GM12891 (cell line): ENCODE measurements at places on chromosomes 6 and 20.

DNA sequence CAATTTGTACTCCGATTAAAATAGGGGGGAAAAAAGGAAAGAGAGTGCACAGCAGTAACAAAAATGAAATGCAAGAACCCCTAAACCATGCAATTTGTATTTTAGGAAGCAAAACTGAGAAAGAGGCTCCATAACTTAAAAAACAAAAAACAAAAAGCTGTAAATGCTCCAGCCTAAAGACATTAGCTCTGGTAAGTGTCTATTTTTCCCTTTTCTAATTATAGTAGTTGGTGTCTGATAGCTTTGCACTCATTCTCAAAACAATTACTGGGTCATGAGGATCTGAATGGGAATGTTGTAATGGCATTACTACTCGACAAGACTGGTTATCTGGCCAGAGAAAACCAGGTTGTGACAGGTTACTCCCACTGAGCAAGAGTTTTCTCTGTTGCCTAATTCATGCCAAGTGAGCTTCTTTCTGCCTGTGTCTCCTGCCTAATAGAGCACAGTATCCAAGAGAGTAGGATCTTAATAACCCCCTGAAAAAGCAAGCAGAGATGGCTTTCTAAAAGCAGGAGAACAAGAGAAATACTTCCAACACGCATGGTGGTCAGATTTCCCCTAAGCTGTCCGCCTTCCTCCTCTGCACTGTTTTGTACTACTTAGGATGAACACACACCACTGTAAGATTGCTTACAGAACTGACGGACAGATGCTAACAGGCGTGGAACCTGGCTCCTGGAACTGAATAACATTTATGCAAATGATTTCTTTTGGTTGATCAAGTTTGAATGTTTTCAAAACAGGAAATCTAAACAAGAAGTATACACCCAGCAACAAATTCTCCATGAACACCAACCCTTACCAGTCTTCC lies 86.4 kb downstream of the FKBP5 start:
- DNase-seq = no peak

GRCh38 chr6:83411731-83412130 lies 19.1 kb downstream of the ME1 start:
- no peak for DNase-seq

DNA sequence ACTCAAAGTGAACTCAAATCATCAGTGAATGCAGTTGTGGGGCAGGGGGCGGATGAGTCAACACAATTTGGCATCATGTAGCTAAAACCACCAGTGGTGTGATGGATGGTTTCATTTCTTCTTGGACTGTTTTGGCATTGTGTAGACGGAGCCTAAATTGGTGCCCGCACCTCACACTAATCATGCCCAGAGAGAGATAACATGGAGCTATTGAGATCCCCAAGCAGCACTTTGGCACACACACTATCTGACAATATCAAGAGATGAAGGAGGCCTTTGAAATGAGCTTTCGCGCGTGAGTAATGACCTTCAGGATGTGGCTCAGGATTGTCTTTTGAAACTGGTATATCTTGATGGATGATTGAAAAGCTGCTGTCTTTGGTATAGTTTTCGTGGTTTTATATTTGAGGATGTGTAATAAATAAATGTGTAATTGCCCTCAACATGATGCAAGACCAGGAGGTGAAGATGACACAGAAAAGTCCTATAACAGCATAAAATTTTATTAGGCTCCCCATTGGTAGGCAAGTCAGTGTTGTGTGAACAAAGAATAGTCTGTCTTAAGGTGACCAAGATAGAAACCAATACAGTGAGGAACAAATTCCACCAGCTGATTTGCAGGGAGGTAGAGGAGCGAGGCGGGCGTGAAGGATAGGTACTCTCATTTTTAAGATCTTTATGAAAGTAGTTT lies 174.2 kb downstream of the TSHZ2 start:
- DNase-seq = no peak

DNA sequence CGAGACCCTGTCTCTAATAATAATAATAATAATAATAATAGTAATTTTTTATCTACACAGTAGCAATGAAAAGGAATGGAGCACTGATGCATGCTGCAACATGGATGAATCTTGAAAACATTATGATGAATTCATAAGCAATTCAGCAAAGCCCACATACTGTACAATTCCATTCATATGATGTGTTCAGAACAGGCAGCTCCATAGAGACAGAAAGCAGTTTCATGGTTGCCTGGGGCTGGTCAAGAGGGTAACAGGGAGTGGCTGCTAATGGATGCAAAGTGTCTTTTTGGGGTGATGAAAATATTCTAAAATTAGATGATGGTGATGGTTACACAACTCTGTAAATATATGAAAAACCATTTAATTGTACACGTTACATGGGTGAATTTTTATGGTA lies 43.6 kb downstream of the SLC24A3 start:
- DNase-seq = no peak

DNA sequence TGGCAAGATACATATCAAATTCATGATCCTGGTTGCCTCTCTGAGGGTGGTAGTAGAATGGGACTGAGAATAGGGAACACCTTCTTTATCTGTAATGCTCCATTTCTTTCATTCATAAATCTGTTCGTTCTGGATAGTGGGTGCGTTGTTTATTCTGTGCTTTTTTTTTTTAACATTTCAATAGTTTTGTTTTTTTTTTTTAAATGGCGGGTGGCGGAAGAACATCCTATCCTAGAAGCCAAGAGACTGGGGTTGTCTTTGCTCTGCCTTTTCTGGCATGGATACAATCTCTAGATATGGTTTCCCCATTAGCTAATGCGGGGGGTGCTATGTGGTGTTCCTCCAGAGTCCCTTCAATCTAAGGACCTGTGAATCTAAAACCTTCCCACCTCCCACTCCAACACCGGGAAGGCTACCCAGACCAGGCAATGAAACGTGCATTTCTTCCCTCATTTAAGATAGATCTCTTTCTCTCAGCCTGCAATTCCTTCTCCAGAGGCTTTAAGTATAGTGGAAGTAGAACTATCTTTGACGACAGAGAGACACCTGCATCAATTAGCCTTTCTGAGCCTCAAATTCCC lies 883 bp upstream of the CCDC28A start:
- DNase-seq = no peak

GRCh38 chr20:2799271-2799670 lies 1.2 kb downstream of the CPXM1 start:
- no peak for DNase-seq

GRCh38 chr6:24060982-24061754 lies 64.8 kb upstream of the NRSN1 start:
- DNase-seq = peak; percentile 2

DNA sequence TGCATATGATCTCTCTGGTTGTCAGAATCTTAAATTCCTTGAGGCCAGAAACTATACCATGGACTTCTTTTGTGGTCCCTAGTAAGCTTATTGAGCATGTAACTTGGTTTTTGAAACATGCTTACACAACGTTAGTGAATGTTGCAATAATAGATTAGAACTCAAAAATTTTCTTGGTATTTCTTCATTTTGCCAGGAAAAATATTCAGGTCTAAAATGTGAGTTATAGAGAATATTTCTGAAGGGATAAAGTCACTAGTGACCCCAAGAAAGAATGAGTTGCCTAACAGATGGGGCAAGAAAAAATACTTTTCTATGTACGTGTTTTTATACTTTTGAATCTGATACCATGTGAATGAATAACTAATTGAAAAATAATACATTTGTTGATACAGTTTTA lies 195.4 kb downstream of the TFAP2A start:
- no peak for DNase-seq

DNA sequence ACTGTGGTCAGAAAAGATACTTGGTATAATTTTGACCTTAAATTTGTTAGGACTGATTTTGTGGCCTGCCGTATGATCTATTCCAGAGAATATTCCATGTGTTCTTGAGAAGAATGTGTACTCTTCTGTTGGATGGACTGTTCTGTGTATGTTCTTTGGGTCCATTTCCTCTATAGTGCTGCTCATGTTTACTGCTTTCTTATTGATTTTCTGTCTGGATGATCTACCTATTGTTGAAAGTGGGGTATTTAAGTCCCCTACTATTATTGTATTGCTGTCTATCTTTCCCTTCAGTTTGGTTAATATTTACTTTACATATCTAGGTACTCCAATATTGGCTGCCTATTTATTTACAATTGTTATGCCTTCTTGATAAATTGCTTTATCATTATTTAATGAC lies 298.4 kb downstream of the BCKDHB start:
- no peak for DNase-seq

- no peak for DNase-seq
These were observed 121.4 kb downstream of the UNC5CL start for GRCh38 chr6:40917603-40918002.

DNA sequence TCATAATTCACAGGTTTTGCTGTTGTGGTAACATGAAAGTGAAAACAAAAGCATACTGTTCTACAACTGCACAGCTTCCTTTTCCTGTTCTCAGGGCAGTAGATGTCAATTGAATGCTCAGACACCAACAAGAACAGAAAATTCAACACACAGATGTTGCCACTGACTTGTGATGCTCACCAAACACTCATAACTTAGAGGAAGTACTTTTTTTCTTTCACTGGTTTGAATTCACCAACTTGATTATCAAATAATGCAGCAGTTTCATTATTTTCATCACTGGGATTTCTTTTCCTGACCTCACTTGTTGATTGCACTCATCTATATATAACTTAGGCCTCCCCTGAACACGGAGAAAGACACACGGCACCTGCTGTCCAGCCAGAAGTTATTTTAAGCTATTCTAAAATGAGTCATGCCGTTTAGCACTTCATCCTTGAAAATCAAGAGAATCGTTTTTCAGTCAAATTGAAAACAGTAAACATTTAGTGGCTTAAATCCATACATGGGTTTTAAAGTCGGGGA lies 949 bp downstream of the TXLNB start:
- DNase-seq = peak; percentile 39

- DNase-seq = no peak
These were observed 364.0 kb upstream of the ARID1B start for GRCh38 chr6:156413154-156413553.

GRCh38 chr6:118506071-118506638 lies 41.9 kb upstream of the PLN start:
- DNase-seq = no peak

DNA sequence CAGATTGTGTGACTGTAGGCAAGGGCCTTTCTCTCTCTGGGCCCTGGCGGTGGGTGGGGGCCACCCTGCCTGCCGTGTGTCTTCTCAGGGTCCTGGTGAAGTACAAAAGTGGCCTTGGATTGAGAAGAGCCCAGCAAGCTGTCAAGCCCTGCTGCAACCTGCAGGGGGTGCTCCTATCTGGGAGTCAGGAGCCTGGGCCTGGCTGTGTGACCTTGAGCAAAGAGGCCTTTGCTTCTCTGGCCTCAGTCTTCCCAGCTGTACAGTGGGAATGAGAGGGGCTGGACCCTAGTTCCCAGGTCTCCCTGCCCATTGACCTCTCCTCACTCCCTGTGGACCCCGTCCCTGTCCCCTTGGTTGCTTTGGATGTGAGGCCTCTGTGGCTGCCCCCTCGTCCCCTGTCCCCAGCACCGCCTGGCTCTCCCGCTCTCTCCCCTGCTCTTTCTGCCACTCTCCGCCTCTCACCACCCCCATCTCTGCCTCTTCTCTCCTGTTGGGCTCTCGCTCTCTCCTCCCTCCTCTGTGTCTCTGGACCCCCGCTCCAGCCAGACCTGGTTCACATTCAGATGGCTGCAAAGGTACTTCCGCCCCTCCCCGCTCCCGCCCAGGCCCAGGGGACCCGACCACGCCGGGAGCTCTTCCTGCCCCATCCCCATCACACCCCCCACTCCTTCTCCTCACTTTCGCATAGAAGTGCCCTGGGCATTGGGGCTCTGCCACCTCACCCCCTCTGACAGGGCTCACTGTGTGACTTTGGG lies 46.7 kb downstream of the SRC start:
- peak; percentile 62 for DNase-seq

GRCh38 chr6:161057103-161058091 lies 65.8 kb downstream of the MAP3K4 start:
- DNase-seq = no peak

DNA sequence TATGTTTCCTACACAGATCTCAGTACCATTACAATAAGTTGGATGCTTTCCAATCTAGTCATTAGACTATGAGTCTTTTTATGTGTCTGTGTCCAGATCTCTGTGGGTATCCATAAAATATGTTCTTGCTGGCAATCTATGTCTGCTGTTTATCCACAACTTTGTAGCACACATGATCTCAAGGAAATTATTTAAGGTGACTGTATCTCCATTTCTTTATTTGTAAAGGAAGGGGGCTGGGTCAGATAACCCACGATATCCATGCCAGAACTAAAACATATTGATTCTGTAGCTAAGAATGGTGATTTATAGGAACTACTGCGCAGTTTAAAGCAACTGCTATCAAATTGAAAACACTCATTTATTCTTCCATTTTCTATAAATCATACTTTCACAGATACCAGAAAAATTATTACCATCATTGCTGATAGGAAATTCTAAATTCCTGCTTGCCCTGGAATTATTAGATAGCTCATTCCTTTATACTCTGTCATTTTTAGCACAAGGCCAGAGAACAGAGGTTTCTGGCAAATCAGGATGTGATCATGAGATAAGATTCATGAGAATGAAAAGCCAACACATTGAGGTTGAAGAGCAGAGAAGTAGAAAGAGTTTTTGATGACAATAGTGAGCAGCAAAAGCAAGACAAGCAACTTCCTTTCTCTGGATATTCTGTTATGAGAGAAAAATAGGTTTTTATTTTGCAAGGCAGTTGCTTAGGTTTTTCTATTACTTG lies 851.4 kb upstream of the CITED2 start:
- DNase-seq = no peak

DNA sequence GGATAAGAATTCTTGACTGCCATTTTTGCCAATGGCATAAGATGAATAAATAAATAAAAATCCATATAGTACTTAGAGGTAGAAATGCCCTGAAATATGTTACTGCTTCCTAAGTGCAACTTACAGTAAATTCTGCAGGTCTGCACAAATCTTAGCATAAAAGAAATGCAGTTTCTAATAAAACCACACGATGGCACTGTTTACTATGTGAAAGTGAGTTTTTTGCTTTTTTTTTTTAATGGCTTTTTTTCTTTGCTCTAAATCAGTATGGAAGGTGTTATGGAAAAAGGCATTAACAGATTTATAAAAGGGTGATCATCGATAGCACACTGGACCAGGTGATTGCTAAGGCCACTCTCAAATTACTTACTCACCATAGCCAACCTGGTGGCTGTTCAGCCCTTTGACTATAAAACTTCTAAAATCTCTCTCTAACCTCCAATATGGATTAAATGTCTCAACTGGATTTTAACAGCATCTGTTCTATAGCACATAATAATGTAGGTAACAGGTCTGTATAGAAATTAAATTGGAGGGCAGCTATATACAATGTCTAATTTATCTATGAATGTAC lies 45.8 kb downstream of the AHI1 start:
- DNase-seq = no peak

GRCh38 chr6:112701201-112701600 lies 354.1 kb downstream of the RFPL4B start:
- DNase-seq = no peak

- DNase-seq = no peak
These were observed 130.5 kb downstream of the TTLL2 start for GRCh38 chr6:167455371-167455770.

GRCh38 chr20:41649489-41649888 lies 31.3 kb upstream of the CHD6 start:
- DNase-seq = no peak

- DNase-seq = no peak
These were observed 2.6 kb downstream of the RPS10 start for GRCh38 chr6:34423254-34423653.

- no peak for DNase-seq
These were observed 56.5 kb upstream of the ADTRP start for GRCh38 chr6:11835065-11835464.
